ENCODE measurements at places on chromosomes 13 and 19.

- no peak for DNase-seq
These were observed 462.5 kb downstream of the KLF12 start for GRCh38 chr13:73671732-73672131.

DNA sequence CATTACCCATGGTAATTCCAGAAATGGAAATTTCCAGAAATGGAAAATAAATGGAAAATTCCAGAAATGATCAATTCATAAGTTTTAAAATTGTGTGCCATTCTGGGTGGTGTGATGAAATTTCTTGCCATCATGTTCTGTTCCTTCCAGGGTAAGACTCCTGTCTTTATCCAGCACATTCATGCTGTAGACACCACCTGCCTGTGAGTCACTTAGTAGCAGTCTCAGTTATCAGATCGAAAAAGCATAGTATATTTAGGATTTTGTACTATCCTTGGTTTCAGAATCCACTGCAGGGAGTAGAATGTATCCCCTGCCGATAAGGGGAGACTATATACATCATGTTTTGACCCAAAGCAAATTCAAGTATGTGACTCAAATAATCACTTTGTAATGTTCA lies 26.7 kb upstream of the CSNK1A1L start:
- no peak for DNase-seq

- no peak for DNase-seq
These were observed 639 bp downstream of the STARD13 start for GRCh38 chr13:33284916-33285315.

GRCh38 chr13:90746230-90746629 lies 601.3 kb upstream of the MIR17HG start:
- no peak for DNase-seq

GRCh38 chr19:33066543-33066942 lies 1.9 kb upstream of the RHPN2 start:
- DNase-seq = no peak

- DNase-seq = no peak
These were observed 93.2 kb downstream of the TSHZ3 start for GRCh38 chr19:31255831-31256592.

DNA sequence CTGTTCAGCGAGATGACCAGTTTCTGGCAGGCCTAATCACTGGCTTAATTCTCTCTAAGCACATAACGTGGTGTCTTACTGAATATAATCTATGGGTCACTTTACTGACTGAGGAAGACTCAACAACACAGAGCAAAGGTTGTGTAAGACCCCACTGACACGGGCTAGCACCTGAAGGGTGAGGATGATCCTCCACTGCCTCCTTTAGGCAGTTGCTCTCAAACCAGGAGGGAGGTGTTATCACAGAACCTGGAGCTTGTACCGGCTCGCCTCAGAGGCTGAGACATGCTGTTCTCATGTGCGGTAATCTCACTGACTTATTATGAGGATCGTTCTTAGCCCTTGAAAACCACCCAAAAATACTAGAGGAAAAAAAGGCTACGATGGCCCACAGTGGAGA lies 28.3 kb downstream of the RCBTB2 start:
- no peak for DNase-seq

DNA sequence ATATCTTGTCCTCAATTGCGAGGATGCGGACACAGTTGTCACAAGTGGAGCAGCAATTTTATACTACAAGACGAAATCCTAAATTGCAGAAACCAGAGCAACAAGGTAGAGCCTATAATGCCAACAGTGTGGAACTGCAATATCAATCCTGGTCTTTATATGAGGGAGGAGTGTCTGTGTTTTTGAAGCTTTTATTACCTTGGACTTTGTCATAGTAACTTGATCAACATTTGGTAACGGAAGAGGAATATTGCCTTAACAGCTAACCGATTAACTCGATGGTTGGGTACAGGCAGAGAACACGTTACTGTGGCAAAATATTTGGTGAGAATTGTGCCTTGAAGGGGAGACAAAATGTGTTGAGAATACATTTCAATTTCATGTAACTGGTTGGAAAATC lies 661.5 kb downstream of the FGF9 start:
- no peak for DNase-seq

DNA sequence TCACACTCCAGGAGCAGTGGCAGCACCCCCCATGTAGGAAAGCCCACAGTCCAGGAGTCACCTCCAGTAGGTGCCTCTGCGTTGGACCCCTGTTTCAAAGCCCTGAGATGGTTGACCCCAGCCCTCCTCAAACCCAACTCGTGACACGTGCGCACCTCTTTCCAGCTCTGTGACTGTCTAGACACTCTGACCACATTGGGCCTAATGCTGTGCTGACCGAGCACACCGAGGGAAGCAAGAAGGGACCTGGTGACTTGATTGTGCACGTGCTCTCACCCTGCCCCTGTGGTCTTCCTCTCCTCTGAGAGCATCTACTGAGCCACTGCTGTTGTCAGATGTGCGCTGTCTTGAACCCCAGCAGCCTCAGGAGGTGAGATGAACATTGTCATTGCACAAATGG lies 22.9 kb upstream of the SLC35E1 start:
- DNase-seq = no peak

DNA sequence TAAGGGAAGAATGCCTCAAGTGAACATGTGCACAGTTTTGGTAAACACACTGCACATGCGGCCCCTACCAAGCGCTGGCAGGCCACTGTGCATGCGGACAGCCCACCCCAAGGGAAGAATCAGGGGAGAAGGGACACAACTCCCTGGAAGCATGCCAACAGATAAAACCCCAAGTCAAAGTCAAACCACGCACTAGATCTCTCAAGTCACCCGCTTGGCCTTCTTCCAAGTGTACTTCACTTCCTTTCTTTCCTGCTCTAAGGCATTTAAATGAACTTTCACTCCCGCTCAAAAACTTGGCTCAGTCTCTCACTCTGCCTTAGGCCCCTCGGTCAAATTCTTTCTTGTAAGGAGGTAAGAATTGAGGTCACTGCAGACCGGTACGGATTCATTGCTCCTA lies 4.6 kb upstream of the RFXAP start:
- DNase-seq = no peak

DNA sequence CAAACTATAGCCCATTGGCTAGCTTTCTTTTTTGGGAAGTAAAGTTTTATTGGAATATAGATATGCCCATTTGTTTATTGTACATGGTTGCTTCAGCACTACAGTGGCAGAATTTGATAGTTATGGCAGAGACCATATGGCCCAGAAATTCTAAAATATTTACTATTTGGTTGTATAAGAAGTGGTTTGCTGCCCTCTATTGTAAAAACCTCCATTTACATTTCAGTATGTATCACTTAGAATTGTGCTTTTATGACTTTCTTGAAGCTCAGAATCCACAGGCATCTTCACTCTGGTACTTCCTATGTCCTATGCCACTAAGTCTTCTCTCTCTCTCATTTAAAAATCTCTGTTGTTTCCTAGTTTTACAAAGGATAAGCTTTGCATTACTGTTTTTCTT lies 37.7 kb downstream of the DLEU7 start:
- DNase-seq = no peak

DNA sequence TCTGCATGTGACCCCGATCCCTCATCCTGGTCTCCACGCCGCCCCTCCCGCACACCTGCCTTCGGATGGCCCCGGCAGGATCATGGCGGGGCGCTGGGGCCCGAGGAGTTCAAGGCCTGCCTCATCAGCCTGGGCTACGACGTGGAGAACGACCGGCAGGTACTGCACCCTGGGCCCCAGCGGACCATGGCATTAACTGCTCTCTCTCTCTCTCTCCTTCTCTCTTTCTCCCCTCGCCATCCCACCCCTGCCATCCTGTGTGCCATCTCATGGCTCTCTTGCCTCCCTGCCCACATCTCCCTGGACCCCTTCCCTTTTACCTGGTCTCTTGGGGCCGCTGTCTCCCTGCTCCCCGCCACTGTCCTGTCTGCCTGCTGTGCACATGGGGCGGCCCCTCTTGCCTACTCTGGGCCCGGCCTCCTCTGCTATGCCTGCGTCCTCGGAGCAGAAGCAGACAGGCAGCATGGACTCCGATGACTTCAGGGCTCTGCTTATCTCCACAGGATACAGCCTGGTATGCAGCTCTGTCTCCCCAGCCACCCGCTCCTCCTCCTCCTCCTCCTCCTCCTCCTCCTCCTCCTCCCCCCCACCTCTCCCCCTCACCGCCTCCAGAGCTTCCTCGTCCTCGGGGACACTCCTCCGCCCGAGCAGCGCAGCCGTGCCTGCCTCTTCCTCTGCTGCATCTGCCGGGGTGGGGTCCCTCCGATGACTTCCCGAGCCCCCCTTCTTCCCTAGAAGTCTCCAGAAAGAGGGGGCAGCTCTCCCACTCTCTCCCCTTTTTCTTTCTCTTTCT lies 16.2 kb downstream of the CAPN12 start:
- no peak for DNase-seq

GRCh38 chr19:16836115-16837034 lies 7.2 kb downstream of the SIN3B start:
- no peak for DNase-seq

- no peak for DNase-seq
These were observed 257.8 kb downstream of the EFNB2 start for GRCh38 chr13:106277484-106278154.

DNA sequence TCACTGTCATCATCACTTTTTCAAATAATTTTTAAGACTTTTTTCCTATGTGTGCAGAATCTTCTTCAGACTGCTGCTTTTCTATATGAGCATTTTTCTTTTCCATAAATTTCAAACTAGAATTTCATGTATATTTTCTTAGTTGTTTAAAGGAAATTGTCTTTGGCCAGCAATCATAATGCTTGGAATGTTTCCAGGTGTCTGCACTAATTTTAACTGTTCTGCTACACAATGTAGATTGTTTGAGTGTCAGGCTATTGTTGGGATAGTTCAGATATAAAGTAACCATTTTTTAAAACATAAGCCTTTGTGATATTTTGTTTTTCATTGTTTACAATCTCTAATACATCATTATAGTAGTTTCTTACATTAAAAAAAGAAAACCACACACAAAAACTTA lies 1418.5 kb downstream of the EFNB2 start:
- no peak for DNase-seq

GRCh38 chr19:14517446-14517839 lies 754 bp downstream of the DNAJB1 start:
- no peak for DNase-seq

GRCh38 chr19:1577090-1577928 lies 9.2 kb upstream of the MEX3D start:
- DNase-seq = no peak

GRCh38 chr13:94415500-94416237 lies 63.8 kb downstream of the DCT start:
- DNase-seq = no peak

- no peak for DNase-seq
These were observed 185.7 kb downstream of the ABCC4 start for GRCh38 chr13:95115525-95115924.

GRCh38 chr19:10818301-10819123 lies 17.5 kb downstream of the TMED1 start:
- DNase-seq = no peak

DNA sequence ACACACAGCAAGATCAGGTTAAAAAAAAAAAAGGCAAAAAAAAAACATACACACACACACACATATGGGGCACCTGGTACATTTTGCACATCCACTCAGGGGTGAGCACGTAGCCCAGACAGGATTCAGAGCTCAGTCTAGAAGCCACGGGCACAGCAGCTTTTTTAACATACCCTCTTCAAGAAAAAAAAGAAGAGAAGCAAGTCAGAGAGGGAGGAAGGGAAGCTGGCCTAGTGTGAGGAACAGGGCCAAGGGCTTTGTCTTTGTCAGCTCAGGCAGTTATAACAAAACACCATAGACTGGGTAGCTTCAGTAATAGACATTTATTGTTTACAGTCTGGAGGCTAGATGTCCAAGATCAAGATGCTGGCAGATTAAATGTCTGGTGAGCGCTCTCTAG lies 2.3 kb upstream of the TPM4 start:
- DNase-seq = no peak

GRCh38 chr13:86559901-86560300 lies 760.7 kb upstream of the SLITRK6 start:
- no peak for DNase-seq

DNA sequence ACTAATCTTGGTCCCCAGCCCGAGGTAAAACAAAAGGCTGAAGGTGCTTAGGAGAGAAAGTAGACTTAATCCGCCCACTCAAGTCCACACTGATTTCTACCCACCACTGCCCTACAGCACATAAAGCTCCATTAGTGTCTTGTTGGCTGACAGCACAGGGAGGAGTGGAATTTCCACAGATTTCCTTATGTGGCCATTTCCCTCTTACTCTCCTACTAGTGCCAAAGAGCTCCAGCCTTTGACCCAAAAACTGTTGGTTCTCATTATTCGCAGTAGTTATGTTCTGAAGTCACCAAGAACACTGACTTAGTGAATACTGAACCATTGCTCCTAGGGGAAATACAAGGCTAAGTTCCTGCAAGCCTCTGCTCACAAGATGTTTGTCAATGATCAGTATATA lies 61.2 kb downstream of the RAB20 start:
- no peak for DNase-seq

DNA sequence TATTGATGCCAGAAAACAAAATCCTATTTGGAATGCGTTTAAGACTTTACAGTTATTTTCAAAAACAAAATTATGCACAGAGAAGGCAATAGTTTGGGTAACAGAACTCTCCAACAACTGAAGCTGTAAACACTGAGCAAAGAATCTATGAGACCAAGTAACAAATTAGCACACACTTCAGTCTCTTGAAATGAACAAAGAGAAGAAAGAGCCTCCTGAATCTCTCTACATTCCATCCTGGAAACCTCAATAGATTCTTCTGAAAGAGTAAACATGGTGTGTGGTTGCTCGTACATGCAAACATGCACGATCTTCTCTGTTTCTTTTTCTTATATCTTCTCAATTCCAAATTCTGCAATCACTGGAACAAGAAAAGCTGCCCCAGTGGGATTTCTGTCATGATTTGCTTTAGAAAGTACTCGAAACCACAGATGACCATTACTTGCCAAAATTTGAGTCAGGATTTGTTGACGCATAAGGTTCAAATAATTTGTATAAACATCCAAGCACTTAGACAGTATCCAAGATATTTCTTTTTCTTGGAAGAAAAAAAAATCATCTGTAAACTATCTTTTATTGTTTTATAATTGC lies 137.9 kb upstream of the DACH1 start:
- no peak for DNase-seq

DNA sequence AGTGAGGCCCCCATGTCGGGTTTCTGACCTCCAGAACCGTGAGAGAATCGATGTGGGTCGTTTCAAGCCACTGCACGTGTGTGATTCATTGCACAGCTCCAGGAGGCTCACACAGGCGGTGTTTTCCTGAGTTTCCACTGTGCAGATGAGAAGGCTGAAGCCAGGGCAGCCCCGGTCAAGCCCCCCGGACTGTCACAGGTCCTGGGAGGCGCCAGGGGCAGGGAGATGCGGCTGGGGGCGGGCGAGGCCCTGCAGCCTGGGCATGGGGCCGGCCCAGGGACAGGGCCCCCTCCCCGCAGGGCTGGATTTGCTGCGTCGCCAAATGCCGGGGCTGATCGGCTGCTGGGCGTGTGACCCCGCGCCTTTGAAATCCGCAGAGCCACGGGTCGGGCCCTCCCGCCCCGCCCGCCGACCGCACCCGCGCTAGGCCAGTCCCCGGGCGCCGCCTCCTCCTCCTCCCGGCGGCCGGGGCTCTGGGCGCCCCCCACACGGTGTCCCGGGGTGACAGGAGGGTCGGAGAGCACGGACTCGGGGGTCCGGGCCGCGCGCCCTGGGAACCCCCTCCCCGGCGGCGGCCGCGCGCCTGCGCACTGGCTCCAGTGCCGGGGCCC lies 9.9 kb upstream of the MKNK2 start:
- no peak for DNase-seq

All from cortex of kidney (tissue), 1 donor.